Kidney epithelial cell (primary cell): ENCODE measurements at places on chromosomes 12 and 14. TPM values are rescaled to one million over a fixed set of nuclear protein-coding genes. Genes with fewer than 3 reads are reported as not detected.
A peak's percentile ranks its signal among the peaks of the same experiment; 100 is the strongest.

The FAM90A1 gene
- 0.63 and 1.1 TPM in 2 replicates for total RNA-seq

The SENP1 gene
- 13.2 and 20.9 TPM in 2 replicates for total RNA-seq

The ANG gene
- 0.14 and 1.1 TPM in 2 replicates for total RNA-seq

The DIO3 gene
- total RNA-seq = 0.13 and 0.27 TPM in 2 replicates

The POTEM gene
- total RNA-seq = not detected in 2 replicates

The CATSPERB gene
- total RNA-seq = 0.07 and 0.08 TPM in 2 replicates

The KRT6A gene
- 0.21 and 0.27 TPM in 2 replicates for total RNA-seq

The KLRG1 gene
- 0.48 and 2.5 TPM in 2 replicates for total RNA-seq

The ST8SIA1 gene
- 0.14 and 0.21 TPM in 2 replicates for total RNA-seq

The TAS2R13 gene
- total RNA-seq = 0.21 and 0.89 TPM in 2 replicates

The TRPV4 gene
- 0.75 and 1.7 TPM in 2 replicates for total RNA-seq

The VIPAS39 gene
- total RNA-seq = 21.1 and 23.4 TPM in 2 replicates

The FAM181A gene
- not detected in 2 replicates for total RNA-seq

The IRAK3 gene
- total RNA-seq = 2.3 and 3.0 TPM in 2 replicates

- no peak for DNase-seq
Measured at GRCh38 chr12:110107369-110108281, 16.5 kb upstream of the IFT81 start.

DNA sequence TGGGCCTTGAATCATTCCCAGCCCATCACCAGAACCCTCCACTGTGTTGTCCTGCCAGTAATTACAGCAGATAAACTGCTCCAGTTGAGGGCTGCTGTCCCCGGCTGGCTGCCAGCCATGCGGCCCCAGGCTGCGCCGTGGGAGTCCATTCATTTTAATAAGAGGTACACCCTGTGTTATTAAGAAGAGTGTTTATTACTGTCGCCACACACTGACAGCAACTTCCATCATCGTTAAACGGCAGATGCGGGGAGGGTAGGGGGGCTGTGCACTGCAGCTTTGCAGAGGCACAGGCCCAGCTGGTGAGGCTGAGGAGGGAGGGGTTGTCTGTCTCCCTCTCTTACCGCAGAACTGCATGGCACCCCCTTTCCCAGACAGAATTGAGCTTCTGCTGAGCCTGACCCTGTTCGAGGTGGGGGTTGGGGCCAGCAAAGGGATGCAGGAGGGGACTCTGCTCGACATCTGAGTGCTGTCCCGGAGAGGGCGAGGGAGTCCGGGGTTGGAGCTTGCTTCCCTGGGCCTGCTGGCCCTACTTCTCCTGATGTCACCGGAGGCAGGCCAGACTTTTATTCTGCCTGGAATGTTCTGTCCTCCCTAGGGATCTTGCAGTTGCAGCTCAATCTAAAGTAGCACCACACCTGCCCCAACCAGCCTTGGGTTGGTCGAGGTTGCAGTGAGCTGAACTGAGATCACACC, 33.8 kb upstream of the GPATCH2L start:
- no peak for DNase-seq

GRCh38 chr12:70576341-70577282, 60.6 kb downstream of the PTPRB start:
- DNase-seq = peak; percentile 44

- DNase-seq = no peak
Measured at GRCh38 chr14:91418387-91419043, 895 bp upstream of the CCDC88C start.

DNA sequence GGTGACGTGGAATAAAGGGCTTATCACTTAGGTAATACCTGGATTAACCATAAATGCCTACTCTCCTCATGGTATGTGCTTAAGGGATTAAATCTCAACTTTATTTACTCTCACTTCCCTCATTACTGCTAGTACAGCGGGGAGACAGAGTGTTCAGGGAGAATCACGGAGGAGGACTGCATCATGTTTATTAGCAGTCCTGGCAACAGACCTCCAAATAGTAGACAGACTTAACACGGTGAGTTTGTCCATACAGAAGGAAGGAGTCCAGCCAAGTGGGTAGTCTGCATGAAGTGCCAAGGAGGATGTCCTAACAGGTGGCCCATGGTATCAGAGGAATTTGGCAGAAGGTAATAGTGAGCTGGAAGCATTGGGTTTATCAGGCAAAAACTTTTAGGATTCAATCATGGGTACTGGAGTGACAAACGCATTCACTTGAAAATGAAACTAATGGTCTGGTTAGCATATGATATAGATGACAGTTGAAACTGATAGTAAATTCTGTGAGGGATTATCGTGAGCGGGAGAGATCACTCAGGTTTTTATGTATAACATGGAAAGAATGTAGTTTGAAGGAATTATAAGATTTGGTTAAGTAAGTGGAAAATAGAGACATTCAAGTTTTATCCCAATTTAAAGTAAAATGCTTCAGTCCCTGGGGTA, 471.8 kb downstream of the TMEM117 start:
- no peak for DNase-seq

GRCh38 chr14:80358112-80358511, 146.8 kb upstream of the DIO2 start:
- DNase-seq = no peak

DNA sequence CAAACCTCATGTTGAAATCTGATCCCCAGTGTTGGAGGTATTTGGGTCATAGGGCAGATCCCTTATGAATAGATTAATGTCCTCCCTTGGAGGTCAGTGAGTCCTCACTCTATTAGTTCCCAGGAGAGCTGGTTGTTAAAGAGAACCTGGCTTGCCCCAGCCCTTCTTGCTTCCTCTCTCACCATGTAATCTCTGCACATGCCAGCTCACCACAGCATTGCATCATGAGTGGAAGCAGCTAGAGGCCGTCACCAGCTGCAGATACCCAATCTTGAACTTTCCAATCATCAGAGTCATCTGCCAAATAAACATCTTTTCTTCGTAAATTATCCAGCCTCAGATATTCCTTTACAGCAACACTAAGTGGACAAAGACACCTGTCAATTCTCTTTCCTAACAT, 161.8 kb upstream of the IGF1 start:
- DNase-seq = no peak

GRCh38 chr12:94147991-94148738, at the start of gene PLXNC1:
Gene PLXNC1, plus strand, starts transcription at chr12:94148577. Its CDS starts 395 bp downstream, at chr12:94148972.
- no peak for DNase-seq

DNA sequence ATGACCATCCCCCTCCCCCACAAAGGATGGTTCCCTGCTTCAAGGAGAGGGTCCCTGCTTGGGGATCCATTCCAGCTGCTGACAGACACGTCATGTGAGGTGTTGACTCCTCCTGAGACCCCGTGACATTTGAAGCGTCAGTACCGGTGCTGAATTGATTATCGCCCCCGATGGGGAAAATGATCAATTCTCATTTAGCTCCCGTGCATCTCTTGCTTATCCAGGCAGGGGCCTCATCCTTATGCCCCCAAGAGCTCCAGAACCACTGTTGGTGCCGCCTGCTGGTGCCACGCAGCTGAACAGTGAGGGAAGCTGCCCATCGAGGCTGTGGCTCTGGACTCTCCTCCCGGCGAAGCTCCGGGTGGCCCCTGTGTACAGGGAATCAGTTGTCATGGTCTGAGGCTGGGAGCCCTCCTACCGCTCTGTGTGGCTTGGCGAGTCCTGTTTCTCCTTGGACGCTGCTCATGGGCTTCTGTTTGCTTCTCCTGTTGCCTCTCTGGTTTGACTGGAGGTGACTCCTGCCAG, 4.6 kb downstream of the KIF26A start:
- no peak for DNase-seq

- peak; percentile 97 for DNase-seq
Measured at GRCh38 chr12:59067083-59067482, 146.8 kb upstream of the LRIG3 start.

GRCh38 chr14:103107941-103108748, 13.6 kb downstream of the EXOC3L4 start:
- no peak for DNase-seq

- no peak for DNase-seq
Measured at GRCh38 chr12:7072035-7072434, 11.5 kb downstream of the C1S start.

- no peak for DNase-seq
Measured at GRCh38 chr12:117284140-117284539, 77.3 kb downstream of the NOS1 start.

- DNase-seq = no peak
Measured at GRCh38 chr12:71870416-71870815, 30.9 kb downstream of the TBC1D15 start.

GRCh38 chr14:66111891-66112290, 374.3 kb upstream of the CCDC196 start:
- no peak for DNase-seq

- DNase-seq = no peak
Measured at GRCh38 chr14:80956922-80957321, 1.5 kb downstream of the TSHR start.

GRCh38 chr12:2654741-2655140, 140.0 kb upstream of the FKBP4 start:
- DNase-seq = no peak

GRCh38 chr12:74671421-74671820, 133.8 kb downstream of the ATXN7L3B start:
- no peak for DNase-seq

GRCh38 chr14:95319312-95320077, at the start of gene CLMN:
Gene CLMN, minus strand, starts transcription at chr14:95319908. Its CDS starts 116 bp downstream, at chr14:95319792.
- no peak for DNase-seq

- DNase-seq = no peak
Measured at GRCh38 chr12:57896115-57896433, 45.3 kb upstream of the ATP23 start.

GRCh38 chr14:98348505-98348904, 923.5 kb downstream of the BCL11B start:
- no peak for DNase-seq

- DNase-seq = no peak
Measured at GRCh38 chr14:91968280-91968679, 20.8 kb upstream of the FBLN5 start.

DNA sequence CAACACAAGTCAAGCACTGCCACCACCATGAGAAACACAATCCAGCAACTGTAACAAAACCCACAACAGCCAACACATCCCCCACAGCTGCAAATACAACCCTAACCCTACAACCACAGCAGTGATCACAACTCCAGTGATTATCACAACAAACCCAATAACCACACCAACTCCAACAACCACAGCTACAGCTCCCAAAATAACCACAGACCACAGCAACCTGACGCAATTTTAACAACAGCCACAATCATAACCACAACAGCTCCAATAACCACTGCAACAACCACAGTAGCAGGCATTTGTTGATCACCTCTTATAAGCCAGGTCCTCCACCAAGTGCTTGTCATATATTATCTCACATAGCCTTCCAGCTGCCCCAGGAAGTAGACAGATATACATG, 42.2 kb upstream of the FAM181A start:
- DNase-seq = no peak

GRCh38 chr12:10304161-10304574, 3.5 kb upstream of the KLRD1 start:
- DNase-seq = peak; percentile 25

DNA sequence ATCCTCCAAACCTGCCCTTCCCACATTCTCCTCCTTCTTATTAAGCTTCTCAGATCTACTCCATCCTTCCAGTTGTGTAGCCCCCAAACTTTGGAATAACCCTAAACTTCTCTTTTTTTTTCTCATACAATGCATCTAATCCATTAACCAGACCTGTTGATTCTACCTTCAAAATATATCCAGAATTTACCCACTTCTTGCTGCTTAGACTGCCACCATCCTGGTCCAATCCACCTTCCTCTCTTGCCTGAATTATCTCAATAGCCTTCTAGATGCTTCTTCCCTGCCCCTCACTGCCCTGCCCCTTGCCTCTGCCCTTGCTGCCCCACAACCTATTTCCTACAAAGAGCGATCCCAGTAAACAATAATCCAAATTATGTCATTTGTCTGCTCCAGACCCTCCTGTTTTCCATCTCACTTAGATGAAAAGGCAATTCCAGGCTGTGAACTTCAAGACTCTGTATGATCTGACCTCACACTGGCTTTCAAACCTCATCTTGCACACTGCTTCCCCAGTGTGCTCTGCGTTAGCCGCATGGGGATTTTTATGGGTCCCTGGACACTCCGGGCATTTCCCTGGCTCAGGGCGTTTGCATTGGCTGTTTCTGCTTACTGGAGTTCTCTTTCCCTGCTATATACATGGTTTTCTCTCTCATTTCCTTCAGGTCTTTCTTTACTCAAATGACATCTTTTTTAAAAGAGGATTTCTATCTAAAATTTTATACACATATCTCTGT, 42.6 kb upstream of the HIF1A start:
- DNase-seq = no peak

DNA sequence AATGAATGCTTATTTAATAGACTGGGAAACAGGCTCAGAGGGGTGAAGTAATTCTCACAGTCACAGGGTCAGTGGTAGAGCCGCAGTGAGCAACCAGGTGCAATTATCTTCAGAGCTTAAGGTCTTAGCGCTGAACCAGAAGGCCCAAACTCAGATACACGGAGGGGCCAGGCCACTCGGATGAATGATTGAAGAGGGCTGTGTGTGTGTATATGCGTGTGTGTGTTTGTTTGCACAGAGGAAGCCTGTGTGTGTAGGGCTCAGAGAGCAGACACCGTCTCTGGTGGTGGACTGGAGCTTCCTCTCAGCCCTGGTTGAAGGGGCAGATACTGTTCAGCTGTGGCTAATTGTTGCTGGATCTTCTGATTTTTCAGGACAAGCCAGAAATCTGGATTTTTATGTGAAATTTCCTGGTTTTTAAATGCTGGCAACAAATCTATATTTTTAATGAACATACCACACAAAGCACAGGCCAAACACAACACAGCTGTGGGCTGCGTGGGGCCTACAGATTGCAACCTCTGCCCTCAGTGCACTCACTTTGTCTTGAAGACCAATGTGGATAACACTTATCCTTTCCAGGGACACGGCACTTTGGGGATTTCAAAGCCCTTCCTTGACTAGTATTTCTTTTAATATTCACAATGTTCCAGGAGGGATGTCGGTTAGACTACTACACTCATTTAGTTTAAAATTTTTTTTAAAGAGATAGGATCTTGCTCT, 94.5 kb upstream of the NRXN3 start:
- no peak for DNase-seq
